ENCODE measurements at places on chromosomes 3 and 15.
A peak's percentile ranks its signal among the peaks of the same experiment; 100 is the strongest.

DNA sequence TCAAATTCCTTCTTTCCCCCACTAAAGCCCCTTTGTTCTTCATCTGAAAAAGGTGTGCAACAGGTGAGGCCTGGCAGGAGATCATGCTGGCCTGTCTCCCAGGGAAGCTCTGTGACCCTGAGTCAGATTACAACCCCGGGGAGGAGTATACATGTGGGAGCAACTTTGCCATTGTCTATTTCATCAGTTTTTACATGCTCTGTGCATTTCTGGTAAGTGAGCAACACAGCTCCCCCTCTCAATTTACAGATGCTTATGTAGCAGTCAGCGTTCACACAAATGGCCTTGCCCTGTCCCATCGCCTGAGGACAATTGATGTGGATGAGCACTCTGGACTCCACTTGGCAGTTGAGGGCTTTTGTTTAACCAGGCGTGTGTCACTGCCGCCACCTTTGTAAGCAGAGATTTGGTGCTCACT lies 70.4 kb downstream of the CHDH start:
- no peak for DNase-seq

DNA sequence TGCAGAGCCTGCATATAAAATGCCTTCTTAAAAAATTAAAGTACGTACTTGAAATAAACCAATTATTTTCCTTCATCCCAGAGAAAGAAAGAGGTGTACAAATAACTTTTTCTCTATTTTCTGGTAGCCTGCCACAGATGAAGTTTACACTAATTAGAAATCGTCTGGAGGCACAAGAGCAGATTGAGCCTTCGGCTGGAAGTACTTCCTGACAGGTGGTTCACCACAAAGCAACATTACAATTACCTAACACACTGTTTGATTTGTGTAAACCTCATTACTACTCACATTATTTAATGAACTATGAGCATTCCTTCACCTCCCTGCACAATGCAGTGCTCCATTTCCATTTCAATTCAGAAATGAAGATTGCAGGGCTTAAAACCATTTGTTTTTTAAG lies 856.1 kb downstream of the SI start:
- DNase-seq: no peak

DNA sequence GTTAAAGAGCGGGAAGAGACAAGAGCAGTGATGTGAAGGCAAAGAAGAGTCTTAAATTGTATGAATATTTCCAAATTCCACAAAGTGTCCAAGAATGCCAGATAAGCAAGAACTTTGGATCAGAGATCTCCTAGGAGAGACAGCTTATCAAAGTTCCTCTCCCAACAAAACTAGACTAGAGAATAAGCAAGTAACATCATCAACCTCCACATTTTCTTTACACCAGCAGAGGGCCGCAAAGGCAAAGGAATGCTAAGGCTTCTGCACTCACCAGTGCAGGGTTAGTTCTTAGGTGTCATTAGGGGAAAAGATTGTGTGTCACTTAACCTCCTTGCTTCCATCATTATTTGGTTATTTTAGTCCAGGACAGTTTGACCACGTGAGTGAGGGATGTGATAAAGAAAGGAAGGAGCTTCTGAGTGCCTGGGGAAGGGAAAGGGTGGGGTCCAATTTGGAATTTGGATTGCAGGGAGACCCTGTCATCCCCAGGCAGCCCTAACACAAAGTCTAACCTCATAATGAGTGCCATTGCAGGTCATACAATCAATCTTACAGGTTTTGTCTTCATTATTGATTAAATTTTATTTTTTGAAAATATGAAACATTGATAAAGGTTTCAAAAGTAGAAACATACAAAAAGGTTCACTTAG lies 7.5 kb upstream of the CMTM6 start:
- peak; percentile 71 for DNase-seq

DNA sequence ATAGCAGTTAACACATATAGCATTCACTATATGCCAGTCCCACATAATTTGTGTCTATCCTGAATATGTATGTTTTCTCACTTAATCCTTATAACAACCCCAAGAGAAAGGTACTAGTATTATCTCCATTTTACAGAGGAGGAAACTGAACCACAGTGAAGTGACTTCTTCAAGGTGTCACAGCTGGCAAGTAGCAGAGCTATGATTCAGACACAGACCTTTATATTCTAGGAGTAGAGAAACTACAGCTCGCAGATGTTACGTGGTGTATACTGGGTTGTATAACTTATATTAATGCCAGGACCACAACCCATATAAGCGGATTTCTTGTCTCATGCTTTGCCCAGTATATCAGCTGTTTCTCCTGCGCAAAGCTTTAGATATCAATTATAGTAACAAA lies 29.5 kb upstream of the ICE2 start:
- DNase-seq: no peak

DNA sequence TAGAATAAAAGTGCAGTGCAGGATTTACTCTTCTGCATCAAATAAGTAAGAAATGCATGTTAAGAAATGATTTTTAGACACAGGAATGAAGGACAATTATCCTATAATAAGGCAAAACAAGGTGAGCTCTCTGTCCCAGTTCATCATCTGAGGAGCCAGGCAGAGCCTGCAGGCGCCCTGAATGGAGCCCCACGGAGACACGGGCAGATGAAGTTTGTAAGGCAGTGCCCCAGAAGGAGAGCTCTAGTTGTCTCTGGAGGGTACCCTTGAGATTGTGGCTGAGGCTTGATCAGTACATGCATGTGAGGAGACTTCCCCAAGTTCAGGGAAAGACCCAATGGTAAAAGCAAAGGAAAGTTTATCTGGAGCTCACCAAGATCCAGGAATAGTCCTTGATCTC lies 50.3 kb downstream of the ATP10A start:
- DNase-seq: peak; percentile 17

DNA sequence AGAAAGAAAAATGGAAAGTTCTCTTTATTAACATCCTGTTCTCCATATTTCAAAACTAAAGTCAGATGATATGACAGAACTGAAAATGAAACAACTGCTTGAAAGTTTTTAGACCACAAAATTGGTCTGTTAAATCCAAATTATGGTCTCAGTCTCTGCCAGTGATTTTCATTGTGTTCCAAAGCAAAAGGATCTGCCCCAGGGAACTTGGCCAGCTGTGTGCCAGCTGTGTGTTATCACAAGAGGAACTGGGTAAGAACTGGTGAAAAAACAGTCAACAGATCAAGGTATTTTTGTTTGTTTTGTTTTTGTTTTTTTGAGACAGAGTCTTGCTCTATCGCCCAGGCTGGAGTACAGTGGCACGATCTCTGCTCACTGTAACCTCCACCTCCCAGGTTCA lies 323.3 kb downstream of the CTNNB1 start:
- DNase-seq: no peak

DNA sequence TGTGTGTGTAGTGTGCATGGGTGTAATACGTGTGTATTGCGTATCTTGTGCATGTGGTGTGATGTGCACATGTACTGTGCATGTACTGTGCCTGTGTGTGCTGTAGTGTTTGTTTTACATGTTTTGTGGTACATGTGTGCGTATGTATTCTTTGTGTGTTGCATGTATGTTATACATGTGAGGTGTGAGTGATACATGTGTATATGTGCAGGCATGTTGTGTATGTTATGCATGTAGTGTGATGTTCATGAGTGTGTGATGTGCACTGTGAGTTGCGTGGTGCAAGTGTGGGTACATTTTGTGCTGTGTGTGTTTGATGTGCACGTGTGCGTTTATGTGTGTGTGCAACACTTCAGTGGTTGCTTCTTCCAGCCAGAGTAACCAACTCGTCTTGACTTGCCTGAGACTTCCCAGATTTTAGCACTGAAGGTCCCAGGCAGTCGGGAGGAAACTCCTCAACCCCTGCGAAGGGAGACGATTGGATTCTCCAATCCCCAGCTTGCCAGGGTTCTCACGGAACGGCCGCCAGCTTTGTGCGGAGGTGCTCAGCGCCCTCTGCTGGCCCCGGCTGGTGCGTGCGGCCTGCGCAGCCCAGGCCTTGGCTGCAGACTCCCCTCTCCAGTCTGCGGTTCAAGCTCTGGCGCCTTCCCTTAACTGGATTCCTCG lies 3.6 kb downstream of the GALNT15 start:
- peak; percentile 84 for DNase-seq

DNA sequence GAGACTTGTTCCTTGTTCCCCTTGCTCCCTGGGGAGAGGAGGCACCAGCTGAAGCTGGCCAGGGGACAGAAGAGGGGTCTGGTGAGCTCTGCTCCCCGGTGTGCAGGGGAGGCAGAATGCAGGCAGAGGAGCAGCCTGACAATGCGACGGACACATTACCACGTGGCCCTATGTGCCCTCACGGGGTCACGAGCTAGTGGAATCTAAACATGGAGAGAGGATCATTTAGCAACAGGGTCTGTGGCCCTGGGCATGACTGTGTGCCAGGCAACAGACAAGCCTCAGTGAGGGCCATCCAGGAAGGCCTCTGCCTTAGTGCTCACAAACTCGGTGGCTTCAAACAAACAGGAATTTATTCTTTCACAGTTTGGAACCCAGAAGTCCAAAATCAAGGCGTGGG lies 8.5 kb upstream of the MUC4 start:
- no peak for DNase-seq

DNA sequence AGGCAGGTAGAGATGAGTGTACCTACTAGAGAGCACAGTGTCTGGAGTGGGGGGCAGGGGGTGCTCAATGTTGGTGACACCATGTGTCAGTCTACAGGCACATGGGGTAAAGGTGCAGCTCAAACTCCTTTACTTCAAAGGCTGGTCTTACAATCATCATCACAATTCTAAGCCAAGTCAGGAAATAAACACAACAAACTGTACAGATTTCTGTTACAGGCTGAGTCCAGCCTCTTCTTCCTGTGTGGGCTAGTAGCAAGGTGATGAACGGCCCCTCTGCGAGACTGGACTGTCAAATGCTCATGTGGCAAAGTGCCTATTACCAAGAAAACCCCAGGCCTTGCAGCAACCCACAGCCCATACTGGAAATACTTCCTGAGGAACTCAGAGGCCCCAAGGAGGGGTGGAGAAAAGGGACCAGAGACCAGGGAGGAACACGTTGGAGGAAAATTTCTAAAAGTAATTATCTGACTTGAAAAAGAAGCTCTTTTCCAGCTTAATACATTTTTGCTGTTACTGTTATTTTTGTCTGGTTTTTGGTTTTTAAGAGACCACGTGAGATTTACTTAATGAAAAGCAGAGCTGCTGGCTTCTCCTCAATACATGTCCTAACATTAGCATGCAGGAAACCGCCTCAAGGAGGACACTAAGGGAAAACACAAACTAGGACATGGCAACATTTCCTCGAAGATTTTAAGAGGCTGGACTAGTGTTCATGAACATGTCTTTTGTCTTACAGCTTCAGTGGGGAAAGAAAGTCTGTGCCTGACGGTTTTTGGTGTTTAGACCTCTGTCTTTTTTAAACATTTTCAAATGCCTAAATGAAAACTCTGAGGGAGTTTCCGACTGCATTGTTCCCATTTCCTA lies 29.5 kb downstream of the TBC1D2B start:
- DNase-seq: no peak

DNA sequence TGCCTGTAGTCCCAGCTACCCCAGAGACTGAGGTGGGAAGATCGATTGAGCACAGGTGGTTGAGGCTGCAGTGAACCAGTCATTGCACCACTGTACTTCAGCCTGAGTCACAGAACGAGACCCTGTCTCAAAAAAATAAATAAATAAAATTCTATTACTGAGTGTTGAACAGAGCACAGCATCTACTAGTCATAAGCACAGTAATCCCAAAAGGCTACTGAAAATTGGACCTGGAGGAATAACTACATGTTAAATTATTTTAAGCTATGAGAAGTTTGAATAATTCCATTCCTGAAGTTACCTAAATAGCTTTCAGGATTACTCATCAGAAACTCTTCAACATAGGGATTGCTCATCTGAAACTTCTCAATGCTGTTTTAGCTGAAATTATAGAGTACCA lies 43.4 kb downstream of the ARMC8 start:
- DNase-seq: no peak

- no peak for DNase-seq
These were observed 114.0 kb downstream of the LRRC28 start for GRCh38 chr15:99365242-99365641.

GRCh38 chr3:115292131-115292530 lies 145.0 kb upstream of the ZBTB20 start:
- DNase-seq: no peak

DNA sequence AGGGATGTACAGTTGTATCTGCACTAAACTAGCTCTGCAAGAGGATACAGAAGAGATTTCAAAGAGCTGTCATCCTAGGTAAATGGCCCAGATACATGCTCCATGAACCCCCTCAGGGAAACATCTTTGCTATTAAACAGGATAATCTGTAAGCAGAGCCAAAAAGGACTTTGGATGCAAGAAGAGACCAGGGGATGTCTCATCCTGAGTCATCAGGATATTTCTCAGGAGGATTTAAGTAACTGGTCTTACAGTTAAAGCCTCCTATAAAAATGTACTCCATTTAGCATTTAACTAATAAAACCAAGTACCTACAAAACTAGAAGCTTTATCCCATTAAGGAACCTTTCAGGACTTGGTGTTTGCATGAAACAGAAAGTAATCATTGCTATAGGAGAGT lies 48.2 kb upstream of the PHLDB2 start:
- no peak for DNase-seq

DNA sequence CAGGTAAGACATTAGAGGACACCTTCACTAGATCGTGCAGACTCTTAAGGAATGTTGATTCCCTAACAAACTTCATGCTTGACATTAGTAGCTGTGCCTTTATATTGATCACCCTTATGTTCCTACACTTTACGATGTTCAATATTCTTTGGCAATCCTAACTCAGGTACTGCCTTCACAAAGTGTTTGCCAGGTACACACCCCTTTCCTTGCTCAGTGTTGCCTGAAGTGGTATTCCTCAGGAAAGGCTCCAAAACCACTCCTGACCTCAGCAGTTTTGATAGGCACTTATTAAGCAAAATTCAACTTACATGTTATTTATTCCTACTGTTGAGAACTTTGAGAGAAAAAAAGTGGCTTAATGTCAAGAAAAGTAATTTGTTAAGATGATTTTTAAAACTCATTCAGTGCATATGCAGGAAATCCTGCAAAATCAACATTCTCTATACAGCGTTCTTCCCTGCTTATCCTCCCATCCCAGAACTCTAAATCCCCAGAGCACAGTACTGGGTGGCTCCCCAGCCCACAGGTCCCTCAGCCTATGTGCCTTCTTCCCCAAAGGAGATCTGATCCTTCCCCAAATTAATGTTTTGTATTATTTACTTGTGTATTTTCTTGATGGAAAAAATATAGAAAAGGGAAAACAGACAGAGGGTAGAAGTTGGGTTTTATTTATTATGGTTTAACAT lies 260.7 kb downstream of the MECOM start:
- no peak for DNase-seq

DNA sequence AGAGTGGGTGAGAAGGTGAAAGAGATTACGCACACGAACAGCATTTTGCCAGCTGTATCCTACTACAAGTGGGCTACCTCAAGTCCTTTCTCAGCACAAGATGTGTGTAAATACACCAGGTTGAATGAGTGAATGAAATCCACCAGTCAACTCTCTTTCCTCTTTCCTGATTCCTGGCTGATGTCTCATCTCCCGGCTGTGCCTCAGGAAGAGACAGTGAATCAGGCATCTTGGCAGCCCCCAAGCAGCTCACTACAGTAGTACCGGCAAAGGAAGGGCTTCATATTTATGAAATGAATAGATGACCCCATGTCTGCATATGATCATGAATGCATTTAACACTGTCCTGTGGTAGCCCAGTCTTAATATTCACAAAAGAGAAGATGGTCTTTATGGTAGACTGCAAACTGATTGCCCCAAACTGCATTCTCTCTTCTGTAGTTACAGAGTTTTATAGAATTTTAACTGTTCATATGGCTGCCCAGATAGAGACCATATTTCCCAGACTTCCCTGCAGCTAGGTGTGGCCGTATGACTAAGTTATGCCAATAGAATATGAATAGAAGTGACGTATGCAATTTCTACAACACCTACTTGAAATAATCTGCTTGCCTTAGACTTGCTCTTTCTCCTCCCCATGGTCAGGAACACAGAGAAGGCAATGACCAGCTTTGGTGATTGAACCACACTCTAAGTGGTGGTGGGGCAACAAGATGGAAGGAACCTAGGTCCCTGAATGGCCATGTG lies 22.7 kb downstream of the MGLL start:
- DNase-seq: no peak

Data from stimulated activated effector memory CD8-positive, alpha-beta T cell treated with anti-CD3 and anti-CD28 coated beads, Interleukin-12 subunit alpha, Interleukin-12 subunit beta, amount 100 ng/mL, for 72 hours (primary cell).